ENCODE measurements at places on chromosomes 3 and 15.

DNA sequence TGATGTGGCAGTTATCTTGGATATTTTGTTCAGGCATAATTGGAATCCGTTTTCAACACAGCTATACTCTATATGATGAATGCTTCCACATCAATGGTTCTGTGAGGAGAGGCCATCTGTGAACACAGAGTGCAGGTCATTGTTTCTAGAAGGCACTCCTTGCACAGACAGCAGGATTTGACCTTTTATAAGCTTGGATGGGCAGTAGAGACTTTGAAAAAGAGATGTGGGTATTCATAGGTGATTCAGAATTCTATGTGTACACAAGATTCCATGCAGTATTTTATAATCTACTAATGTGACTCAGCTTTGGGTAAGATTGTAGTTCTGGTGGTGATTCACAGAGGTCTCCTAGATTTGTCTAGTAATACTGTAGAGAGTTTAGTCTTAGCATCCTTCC is 12.5 kb downstream of the ARPP21 start:
- no peak for DNase-seq

GRCh38 chr3:33936921-33937525 is 138.6 kb downstream of the PDCD6IP start:
- DNase-seq: no peak

DNA sequence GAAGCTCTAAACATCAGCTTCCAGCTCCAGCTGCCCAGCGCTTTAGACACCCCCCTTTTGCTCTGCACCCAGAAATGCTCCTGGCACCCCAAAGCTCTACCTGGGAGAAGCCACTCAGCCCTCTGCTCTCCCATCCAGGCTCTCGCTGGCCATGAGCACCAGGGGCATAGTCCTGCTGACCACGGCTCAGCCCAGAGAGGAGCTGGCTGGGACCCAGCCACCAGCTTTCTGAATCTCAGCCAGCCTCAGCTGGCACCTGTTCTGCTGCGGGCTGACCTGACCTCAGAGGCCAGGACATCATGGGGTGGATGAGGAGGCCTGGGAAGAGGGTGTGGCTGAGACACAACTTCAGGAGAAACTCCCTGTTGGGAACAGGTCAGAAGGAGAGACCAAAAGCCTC is 8.6 kb downstream of the NTRK3 start:
- no peak for DNase-seq

DNA sequence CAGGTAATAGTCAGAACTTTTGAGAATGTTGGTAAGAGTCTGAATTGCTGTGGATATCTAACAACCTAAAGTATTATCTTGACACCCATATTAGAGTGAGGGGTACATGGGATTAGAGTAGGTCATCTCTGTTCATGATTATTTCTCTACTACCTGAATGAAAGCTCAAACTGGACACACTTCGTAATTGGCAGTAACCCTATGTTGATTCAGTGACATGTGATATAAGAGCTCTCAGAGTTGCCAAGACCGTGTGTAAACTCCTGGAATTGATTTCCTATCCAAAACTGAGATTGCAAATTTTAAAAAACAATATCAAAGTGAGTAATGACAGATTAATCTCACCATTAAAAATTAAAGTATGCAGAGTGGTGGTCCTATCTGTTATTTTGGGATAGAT is 214.8 kb upstream of the ARHGEF26 start:
- no peak for DNase-seq

GRCh38 chr15:100248236-100248635 is 93.5 kb downstream of the ADAMTS17 start:
- DNase-seq: no peak
